ENCODE measurements at places on chromosomes 6 and 20.

- DNase-seq: no peak
Measured at GRCh38 chr6:105802703-105803102, 283.4 kb upstream of the PRDM1 start.

DNA sequence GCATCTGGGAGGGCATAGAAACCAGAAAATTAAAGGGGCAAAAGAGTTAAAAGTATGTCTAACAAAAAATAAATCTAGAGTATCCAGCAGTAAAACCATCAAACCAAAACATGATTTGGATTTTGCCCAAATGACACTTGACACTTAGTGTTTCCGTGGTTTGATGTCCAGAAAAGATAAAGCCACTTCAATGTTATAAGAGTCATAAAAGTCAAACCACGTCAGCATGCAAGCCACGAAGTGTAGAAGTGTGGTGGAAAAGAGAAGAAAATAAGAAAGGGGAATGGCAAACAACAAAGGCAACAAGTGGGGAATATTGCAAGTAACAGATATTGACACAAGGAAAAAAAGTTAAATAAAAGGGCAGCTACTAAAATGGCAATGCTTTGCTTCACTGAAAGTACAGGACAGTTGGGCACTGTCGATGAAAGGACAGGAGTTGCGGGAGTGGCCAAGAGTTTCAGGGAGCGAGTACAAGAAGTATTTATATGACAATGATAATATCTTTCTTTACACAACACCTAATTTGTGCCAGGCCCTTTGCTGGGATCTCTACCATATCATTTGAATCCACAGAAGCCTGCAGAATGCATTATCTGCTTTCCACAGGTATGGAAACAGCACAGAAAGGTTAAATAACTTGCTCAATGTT lies 6.3 kb upstream of the HDDC2 start:
- no peak for DNase-seq

DNA sequence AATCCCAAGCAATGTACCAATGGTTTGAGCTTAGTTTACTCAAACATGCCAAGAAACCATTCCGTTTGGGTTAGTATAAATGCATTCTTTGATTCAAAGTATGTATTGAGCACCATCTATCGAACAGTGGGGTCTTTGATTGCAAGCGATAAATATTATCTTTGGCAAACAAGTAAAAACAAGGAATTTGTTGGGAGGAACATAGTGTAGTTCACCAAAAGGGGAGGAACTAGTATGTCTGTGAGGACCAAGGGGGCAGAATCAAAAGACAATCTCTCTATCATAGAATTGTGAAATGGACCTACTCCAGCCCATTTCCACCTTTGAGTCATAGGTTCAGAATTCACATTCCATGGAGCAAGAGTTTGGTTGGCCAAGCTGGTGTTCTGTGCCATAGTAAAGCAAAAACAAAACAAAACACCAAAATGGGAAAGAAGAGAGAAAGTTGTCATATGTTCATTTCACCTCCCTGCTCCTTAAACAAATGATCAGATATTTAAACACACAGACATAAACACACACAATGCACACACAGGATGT lies 266.0 kb downstream of the TSHZ2 start:
- DNase-seq: no peak

DNA sequence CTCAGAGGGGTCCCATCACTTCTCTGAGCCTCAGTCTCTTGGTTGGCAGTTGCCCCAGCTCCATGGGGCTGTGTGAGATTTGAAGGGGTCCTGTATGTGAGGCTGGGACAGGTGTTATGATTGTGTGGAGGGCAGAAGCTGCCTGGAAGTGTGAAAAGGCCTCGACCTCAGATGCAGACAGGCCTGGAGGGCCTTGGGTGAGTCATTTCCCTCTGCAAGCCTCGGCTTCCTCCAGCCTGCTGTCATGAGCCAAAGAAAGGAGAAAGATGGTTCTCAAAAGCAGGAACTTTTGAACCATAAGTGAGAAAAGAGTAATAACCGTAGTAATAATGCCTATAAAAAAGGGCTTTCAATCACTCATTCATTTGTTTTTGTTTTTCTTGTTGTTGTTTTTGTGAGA lies 37.5 kb downstream of the SNAI1 start:
- no peak for DNase-seq

- no peak for DNase-seq
Measured at GRCh38 chr6:51644426-51644825, 443.0 kb downstream of the PKHD1 start.

DNA sequence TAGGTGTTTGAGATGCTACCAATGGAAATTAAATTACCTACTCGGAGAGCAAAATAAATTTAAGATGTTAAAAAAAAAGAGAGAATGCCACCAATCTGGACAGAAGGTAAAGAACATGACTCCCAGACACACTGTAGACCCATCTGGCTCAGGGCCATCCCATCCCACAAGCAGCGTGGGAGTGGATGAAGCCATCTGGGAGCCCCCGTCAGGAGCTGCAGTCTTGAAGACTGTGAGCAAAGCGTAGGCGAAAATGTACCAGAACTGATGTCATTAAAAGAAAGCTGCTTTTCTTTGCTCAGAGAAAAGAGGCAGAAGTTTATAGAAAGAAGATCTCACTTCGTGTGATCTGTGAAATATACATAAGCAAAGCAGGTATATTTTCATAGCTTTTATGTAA lies 815.7 kb downstream of the QKI start:
- DNase-seq: no peak

DNA sequence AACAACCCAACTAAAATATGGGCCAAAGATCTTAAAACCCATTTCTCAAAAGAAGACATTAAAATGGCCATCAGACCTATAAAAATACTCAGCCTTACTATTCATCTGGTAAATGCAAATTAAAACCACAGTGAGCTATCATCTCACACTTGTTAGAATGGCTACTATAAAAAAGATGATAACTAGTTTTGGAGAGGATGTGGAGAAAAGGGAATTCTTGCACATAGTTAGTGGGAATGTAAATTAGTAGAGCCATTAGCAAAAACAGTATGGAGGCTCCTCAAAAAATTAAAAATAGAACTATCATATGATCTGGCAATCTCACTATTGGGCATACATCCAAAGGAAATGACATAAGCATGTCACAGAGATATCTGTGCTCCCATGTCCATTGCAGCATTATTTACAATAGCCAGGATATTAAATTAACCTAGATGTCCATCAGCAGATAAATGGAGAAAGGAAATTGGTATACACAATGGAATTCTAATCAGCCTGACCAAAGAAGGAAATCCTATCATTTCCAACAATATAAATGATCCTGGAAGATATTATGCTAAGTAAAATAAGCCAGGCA lies 2.9 kb downstream of the SIRPB1 start:
- no peak for DNase-seq

GRCh38 chr6:3726421-3726820 lies 25.1 kb downstream of the PXDC1 start:
- DNase-seq: no peak

- DNase-seq: no peak
Measured at GRCh38 chr20:53827292-53828087, 233.9 kb upstream of the ZNF217 start.

- no peak for DNase-seq
Measured at GRCh38 chr6:16844183-16844582, 82.9 kb upstream of the ATXN1 start.

DNA sequence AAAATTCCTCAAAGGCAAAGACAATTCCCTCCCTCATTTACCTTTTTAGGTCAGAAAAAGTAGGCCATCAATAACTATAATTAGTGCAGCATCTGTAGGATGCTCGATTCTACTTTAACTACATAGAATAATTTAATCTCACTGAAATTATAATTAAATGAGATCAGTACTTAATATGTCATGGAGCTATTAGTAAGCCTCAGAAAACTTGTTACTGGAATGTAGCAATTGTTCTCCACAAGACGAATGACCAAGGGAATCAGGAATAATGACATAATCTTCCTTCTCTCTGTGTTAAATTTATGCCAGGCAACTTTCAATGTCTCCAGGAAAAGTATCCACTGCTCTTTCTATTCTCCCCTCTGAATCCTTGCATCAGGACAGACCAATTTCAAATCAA lies 34.1 kb downstream of the SESN1 start:
- no peak for DNase-seq

DNA sequence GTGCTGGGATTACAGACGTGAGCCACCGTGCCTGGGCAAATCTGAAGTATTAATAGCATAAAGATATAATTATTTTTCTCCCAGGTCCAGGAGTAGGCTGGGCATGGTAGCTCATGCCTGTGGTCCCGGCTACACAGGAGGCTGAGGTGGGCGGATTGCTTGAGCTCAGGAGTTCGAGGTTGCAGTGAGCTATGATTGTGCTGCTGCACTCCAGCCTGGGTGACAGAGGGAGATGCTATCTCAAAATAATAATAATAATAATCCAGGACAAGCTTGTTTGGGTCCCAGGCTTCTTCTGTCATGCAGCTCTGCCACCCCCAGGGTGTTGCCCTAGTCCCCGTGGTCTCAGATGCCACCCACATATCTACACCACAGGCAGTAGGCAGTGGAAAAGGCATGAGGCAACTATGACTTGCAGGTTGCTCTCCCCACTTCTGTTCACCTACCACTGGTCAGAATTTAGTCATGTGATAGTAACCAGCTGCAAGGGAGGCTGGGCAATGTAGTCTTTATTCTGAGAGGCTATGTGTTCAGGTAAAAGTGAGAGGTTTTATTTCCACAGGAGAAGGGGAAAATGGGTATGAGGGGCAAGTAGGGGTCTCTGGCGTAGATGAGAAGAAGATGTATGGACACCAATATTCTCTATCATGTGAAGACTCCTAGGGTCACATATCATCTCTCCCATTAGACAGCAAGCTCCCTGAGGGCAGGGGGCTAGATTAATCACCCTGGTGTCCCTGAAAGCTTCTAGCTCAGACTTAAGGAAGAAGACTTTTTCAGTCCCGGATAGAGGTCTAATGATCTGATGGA lies 25.7 kb downstream of the TCF15 start:
- no peak for DNase-seq

- no peak for DNase-seq
Measured at GRCh38 chr6:43833223-43833995, 63.4 kb downstream of the VEGFA start.

- DNase-seq: no peak
Measured at GRCh38 chr20:3123542-3123941, 36.1 kb downstream of the FASTKD5 start.

DNA sequence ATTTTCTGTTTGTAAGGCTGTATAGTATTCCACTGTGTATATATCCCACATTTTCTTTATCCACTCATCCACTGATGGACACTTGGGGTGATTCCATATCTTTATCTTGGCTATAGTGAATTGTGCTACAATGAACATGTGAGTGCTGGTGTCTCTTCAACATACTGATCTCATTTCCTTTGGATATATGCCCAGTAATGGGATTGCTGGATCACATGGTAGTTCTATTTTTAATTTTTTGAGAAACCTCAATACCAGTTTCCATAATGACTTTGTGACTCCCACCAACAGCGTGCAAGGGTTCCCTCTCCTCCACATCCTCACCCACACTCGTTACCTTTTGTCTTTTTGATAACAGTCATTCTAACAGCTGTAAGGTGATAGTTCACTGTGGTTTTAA lies 166.0 kb downstream of the ARHGAP18 start:
- no peak for DNase-seq

Measured in stimulated activated CD8-positive, alpha-beta memory T cell treated with anti-CD3 and anti-CD28 coated beads, Interleukin-4, amount 100 ng/mL, for 1 hour (primary cell).